ENCODE measurements at places on chromosomes 12 and 14.

- no peak for DNase-seq
Observed at GRCh38 chr12:121222847-121223246, 12.9 kb downstream of the P2RX4 start.

DNA sequence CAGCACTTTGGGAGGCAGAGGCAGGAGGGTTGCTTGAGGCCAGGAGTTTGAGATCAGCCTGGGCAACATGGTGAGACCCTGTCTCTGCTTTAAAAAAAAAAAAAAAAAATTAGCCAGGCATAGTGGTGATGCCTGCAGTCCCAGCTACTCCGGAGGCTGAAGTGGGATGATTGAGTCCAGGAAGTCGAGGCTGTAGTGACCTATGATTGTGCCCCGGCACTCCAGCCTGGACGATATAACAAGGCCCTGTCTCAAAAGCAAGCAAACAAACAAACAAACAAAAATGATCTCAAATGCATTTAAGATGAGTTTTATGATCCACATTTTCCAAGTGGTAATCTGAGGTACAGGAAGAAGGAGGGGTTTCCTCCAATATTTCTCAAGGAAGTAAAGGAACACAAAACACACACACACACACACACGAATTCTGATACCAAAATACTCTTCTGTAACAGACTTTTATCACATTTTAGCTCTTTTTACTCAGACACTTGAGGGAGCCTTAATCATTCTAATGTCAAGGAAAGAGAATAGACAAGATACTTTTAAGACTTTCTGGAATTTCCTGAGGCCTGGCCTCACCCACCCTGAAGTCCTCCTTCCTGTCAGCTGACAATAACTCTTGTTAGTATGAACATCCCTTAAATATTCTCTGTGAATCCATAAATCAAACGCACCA is 44.4 kb upstream of the CERS5 start:
- no peak for DNase-seq

GRCh38 chr12:116365606-116366455 is 88.3 kb upstream of the MED13L start:
- DNase-seq = no peak

GRCh38 chr12:29869946-29870345 is 86.2 kb upstream of the TMTC1 start:
- no peak for DNase-seq

GRCh38 chr12:8917751-8918150 is 3.4 kb downstream of the PHC1 start:
- DNase-seq = no peak

DNA sequence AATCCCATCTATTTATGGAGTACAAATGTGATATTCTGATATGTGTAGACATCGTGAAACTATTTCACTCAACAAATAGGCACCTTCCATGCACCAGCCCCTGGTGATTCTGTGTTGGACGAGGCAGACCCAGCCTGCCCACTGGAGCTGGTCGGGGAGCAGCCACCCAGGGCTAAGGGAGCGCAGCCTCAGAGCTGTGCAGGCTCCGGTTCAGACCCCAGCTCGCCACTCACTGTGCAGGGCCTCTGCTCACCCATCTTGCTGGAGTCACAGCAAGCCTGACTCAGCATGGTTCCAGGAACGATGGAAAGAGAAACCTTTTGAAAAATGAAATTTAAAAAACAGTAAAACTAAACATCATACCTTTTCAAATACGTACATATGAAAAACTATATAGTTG is 52.3 kb upstream of the BCL11B start:
- no peak for DNase-seq

GRCh38 chr12:92908108-92908507 is 21.0 kb downstream of the EEA1 start:
- DNase-seq = no peak

DNA sequence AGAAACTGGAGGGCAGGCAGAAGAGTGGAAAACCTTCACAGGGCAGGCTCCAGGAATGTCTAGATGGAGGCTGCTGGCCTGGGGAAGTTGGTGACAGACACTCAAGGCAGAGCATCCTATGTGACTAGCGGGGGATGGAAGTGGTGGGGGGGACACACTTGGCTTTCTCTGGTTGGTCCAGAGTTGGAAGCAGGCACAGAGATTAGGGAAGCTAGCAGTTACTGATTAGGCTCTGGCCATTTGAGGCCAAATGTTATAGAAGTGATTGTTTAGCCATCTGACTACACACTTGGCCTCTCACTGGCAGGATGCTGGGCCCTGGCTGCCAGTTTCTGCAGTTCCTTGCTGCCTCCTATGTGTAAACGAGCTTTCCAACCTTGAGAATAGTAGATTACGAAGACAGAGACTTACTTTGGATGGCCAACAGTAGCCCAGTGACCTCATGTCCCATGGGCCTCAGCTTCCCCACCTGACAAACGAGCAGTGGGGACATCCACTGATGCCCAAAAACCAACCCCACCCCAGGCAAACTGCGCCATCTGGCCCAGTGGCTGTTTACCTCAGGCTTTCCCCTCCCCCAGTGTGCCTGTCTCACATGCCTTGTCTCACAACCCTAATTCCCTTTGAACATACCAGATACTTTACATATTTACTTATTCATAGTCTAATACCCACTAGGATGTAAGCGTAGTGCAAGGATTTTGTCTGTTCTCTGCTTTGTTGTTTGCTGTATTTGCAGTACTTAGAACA is 102.7 kb downstream of the PAPLN start:
- DNase-seq = no peak

GRCh38 chr14:58794993-58795762 is 157.4 kb downstream of the DACT1 start:
- no peak for DNase-seq

DNA sequence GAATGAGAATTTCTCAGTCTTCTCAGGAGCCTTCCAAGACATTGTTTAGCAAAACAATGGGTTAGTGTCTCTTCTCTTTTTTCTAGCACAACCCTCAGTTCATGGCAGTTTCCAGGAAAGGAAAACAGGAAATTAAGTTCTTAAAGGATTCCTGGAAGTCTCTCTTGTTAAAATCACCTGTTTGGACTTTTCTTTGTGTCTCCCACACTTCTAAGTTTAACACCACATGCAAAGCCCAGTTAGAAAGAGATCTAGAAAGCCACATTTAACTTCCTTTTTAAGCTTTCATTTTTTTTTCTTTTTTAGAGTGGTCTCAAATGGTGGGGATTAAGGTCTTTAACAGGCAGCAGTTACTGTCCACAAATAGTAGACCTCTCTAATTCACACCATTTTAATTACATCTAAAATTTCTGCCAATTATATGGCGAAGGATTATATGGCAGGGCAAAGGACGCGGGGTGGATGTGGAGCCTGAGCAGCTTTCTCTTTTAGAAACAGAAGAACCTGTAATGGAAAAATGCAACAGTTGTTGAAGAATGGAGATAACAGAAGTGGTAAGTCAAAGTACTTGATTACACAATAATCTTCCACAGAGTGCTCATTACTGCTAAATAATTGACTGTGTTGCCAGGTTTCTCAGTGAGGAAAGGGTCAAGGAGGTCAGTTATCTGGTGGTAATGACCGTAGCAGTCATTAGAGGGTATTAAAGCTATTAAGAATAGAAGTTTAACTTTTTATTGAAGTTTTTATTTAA is 298.6 kb downstream of the AKAP6 start:
- DNase-seq = no peak

- no peak for DNase-seq
Observed at GRCh38 chr12:123973552-123974341, 732 bp downstream of the ZNF664 start.

GRCh38 chr12:121560392-121561008 is 20.3 kb downstream of the KDM2B start:
- DNase-seq = no peak
